ENCODE measurements at places on chromosomes 5 and 9. TPM values are rescaled to one million over a fixed set of nuclear protein-coding genes. Genes with fewer than 3 reads are reported as not detected.

The SMIM33 gene
- not detected for total RNA-seq

The CTSV gene
- total RNA-seq = 0.34 TPM

The IL9 gene
- not detected for total RNA-seq

The HAVCR1 gene
- total RNA-seq = not detected

The ACOT12 gene
- total RNA-seq = not detected

The HACD4 gene
- 0.97 TPM for total RNA-seq

The CACFD1 gene
- 18.8 TPM for total RNA-seq

The GPRIN1 gene
- total RNA-seq = 2.1 TPM

The ARHGEF39 gene
- total RNA-seq = 0.85 TPM

DNA sequence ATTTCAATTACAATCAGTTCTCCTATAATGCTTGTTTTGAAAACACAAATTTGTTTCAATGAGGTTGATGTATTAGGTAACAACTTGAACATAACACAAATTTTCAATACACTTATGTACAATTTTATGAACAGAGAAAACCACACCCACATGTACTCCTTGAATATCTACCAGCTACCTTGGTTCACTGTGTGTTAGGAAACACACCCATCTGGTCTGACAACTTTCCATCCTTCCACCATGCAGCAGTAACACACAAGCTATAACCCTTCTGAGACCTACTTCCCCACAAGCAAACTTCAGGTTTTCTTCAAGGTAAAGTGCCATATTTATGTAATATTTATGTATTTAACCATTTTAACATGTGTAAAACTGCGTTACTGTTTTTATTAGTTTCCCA is 36.4 kb upstream of the UBQLN1 start:
- DNase-seq = no peak

GRCh38 chr5:95626701-95627100 is 6.8 kb downstream of the GPR150 start:
- DNase-seq = no peak

DNA sequence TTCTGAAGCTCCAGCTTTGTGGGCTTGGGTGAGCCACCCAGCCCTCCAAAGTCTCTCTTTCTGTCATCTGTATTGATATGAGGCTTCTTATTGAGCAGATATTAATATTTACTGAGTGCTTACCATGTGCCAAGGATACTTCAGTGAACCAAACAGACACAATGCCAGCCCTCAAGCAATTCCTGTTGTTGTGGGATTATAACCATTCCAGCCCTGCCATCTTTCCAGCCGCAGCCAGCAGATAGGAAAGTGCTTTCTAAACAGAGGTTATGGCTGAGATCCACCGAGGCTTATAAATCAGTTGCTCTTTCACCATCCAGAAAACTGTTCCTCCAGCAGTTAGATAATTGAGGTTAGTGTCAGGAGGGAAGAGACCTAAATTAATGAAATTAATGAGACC is 137.7 kb upstream of the ALDH1B1 start:
- DNase-seq = no peak

DNA sequence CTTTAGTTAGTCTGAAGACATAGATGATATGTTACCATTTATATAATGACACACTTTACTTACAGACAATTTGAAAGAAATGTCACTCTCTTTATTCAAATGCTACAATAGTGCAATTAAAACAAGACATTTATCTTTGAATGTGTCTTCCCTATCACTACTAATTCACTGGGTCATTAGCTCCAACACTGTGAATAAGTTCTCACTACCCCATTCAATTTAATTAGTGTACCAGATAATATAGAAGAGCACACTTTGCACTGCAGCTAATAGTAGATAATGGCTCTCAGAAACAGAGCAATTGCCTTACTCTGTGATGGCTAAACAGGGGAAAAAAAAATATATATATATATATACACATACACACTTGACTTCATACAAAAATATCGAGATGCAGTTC is 497.0 kb downstream of the DTWD2 start:
- no peak for DNase-seq

DNA sequence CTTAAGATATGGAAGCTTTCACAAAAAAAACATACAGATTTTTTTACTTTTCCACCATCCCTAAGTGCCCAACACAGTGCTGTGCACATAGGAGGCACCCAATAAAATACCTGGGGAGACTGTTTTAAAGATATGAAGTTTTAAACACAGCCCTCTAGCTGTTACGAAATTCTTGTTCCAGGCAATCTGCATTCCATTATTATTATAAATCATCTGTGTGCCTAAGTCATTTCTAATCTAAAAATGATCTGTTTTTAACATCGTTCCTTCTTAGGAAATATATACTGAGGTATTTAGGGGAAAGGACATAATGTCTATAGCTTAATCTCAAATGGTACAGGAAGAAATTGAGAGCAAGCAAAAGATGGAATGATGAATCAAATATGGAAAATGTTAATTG is 32.7 kb upstream of the ISCA1 start:
- no peak for DNase-seq

GRCh38 chr5:82942083-82942881 is 134.9 kb downstream of the TMEM167A start:
- no peak for DNase-seq

DNA sequence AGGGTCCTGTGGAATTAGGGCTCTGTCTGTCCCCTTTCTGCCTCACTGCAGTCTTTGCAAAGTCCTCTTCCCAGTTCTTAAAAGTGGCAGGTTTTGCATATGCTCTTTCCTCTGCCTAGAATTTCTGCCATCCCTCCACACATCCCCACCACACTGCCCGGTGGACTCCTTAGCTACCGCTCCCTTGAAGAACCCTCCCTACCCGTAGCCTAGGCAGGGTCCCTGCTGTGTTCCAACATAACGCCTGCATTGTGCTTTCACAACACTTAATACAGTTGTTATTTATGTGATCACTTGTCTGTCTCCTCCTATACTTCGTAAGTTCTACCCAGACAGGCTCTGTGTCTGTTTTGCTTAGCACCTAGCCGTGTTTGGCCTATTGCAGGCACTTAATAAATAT is 142.5 kb upstream of the DMRT1 start:
- no peak for DNase-seq

GRCh38 chr5:52920929-52921328 is 68.2 kb upstream of the ITGA2 start:
- no peak for DNase-seq

DNA sequence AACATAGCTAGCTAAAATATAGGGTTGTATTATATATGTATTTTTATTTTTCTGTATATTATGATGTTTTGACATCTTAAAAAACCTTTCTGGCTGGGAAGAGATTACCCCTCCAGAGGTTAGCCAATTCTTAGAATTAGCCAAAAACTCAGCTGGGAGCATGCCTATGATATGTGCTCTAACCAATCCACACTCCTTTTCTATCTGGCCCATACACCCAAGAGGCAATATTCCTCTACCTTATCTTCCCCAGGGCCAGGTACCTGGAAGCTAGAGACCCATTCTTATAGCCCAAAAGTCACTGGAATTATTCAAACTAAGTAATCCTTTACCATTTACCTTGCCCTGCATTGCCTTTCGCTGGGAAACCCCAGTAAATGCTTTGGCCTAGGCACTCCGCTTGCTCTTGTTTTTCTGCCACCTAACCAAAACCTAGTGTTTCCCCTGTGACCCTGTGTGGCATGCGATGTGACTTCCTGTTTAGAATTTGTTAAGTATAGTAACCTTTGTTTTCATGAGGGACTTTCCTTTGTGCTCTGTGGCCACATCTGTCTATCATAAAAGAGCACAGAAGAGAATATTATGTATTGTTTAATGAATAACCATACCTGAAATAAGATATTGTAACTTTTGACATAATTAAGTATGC is 37.4 kb downstream of the CSNK1G3 start:
- no peak for DNase-seq

GRCh38 chr5:177111720-177112394 is 21.7 kb upstream of the NSD1 start:
- DNase-seq = no peak

- no peak for DNase-seq
Measured at GRCh38 chr5:69492923-69493395, 369 bp downstream of the OCLN start.

- no peak for DNase-seq
Measured at GRCh38 chr5:171692107-171692506, 93.5 kb upstream of the SMIM23 start.

DNA sequence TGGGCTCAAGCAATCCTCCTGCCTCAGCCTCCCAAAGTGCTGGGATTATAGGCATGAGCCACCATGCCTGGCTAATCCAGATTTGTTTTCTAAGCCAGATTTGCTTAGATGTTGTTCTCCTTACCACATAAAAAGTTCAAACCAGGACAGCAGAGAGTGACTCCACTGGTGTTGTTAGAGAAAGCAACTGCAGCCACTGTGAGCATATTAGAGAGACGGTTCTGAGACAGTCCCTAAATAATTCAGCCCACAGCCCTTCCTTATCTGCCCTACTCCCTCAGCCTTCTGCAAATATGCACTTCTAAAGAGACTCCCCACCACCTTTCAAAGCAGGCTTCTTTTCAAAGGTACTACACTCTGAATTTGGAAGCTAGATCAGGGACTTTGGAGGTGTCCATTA is 96.1 kb downstream of the DRD1 start:
- no peak for DNase-seq

DNA sequence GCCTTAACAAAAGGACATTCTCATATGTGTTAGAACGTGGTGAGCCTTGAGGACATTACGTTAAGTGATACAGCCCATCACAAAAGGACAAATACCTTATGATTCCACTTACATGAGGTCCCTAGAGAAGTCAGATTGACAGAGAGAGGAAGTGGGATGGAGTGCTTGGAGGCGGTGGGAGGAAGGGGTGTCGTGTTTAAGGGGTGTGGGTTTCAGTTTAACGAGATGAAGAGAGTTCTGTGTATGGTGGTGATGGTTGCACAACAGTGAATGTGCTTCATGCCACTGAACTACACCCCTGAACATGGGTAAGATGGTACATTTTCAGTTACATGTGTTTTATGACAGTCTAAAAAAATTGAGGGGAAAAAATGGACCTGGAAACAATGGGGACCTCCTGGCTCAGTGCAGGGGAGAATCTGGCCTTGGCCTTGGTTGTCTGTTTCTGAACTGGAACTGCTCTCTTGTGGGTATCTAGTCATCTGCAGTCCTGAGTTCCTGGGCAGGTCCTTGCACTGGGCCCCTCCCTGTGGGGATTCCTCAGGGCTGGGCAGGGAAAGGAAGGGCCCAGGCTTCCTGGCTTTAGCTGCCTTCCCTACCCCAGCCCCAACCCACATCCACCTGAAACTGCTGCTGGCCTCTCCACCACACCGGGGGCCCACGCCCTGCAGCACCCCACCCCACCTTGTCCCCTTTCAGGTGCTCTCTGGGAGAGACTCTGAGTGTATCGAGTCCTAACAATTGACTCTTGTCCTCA is 17.8 kb downstream of the LRRC8A start:
- no peak for DNase-seq

DNA sequence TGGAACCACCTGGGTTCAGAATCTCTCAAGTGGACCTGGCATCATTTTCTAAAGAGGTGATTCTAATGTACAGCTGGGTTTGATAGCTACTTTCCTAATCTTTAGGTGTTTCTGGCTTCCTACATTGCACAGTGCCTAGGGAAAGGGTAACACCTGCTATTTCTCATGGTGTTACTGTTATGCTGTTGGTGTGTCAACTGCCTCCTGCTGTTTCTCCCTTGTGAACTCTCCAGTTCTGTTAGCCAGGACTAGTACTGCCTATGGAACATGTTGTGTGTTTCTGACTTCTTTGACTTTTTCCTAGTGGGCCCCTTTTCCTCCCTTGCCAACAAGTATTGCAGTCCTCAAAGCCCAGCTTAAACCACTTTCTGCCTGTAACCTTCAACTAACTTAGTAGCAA is 5.5 kb downstream of the ARHGEF28 start:
- DNase-seq = no peak

GRCh38 chr5:114948363-114948762 is 221.3 kb downstream of the TRIM36 start:
- DNase-seq = no peak

GRCh38 chr5:12125895-12126294 is 221.6 kb upstream of the CTNND2 start:
- DNase-seq = peak; percentile 86
